ENCODE measurements at places on chromosomes 11 and 22. TPM values are rescaled to one million over a fixed set of nuclear protein-coding genes. Genes with fewer than 3 reads are reported as not detected.
A peak's percentile ranks its signal among the peaks of the same experiment; 100 is the strongest.

GRCh38 chr11:79092791-79093353, 348.0 kb downstream of the TENM4 start:
- H3K27me3 ChIP-seq = no peaks in the 10 kb centered on the region
- no peaks in the 10 kb centered on the region for H3K36me3 ChIP-seq
- no peak overlapping the region for H3K27ac ChIP-seq
- DNase-seq = no peak

- no peak overlapping the region for H3K4me3 ChIP-seq
- peaks cover 23% of the 10 kb centered on the region for H3K4me1 ChIP-seq
- H3K36me3 ChIP-seq = no peaks in the 10 kb centered on the region
Observed at GRCh38 chr11:22702031-22702430, 35.6 kb downstream of the GAS2 start.

GRCh38 chr11:124415356-124415923, 9.2 kb downstream of the OR8B4 start:
- H3K4me3 ChIP-seq = no peak overlapping the region
- H3K36me3 ChIP-seq = no peaks in the 10 kb centered on the region
- peaks cover 15% of the 10 kb centered on the region for H3K27me3 ChIP-seq

GRCh38 chr11:111395749-111396148, 16.7 kb upstream of the POU2AF1 start:
- no peak for DNase-seq
- no peaks in the 10 kb centered on the region for H3K36me3 ChIP-seq
- no peak overlapping the region for H3K4me3 ChIP-seq
- H3K27me3 ChIP-seq = no peaks in the 10 kb centered on the region
- peaks cover 12% of the 10 kb centered on the region for H3K4me1 ChIP-seq

DNA sequence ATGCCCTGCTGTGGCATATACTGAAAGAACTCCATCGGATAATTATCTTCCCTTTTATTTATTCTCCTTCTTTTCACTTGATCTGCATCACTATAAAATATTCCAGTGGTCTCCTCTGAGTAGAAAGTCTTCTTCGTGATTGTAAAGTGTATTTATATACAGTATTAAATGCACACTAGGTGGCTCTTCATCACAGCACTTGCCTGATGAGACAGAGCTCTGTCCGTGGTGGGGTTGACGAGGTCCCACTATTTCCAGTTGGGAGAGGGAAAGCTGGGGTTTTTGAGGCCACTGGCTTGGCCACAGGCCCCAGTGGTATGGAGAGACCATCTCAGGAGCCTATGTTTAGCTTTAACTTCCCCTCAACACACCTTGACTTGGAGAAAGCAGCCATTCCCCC, 31.6 kb upstream of the ZBTB16 start:
- H3K4me1 ChIP-seq = peaks cover 7% of the 10 kb centered on the region
- H3K27ac ChIP-seq = no peak overlapping the region
- H3K36me3 ChIP-seq = no peaks in the 10 kb centered on the region
- H3K4me3 ChIP-seq = no peak overlapping the region

Gene PHOX2A
- not detected for total RNA-seq

DNA sequence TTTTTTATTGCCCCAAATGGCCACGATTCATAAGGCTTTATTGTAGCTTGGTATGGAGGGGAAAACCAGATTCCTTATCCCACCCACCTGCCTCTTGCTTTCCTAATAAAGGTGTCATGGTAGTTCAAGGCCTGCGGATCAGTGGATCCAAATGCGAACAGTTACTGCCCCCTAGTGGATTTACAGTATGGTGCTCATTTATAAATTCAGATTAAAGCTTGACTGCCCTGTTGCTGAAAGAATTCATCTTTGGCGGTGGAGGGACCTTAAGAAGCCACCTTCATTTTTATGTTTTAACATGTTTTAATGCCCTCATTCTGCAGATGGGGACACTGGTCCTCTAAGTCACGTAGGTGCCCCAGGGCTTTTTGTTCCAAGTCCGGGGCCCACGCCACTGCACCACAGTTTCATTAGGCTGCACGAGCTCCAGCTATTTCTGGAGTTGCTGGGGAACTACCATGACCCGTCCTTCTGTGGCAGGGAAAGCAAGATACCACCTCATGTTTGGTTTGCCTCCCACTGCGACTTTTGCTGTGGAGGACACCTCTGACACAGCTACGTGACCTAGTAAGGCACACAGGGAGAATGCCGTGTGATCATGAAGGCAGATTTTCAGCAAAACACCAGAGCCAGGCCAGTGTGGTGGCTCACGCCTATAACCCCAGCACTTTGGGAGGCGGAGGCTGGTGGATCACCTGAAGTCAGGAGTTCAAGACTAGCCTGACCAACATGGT, 15.6 kb upstream of the INCENP start:
- no peak overlapping the region for H3K4me3 ChIP-seq
- H3K27ac ChIP-seq = no peak overlapping the region
- DNase-seq = peak; percentile 59
- H3K27me3 ChIP-seq = no peaks in the 10 kb centered on the region
- peaks cover 19% of the 10 kb centered on the region for H3K4me1 ChIP-seq

GRCh38 chr11:84543367-84544159, 1083.6 kb downstream of the DLG2 start:
- no peak overlapping the region for H3K27ac ChIP-seq
- no peaks in the 10 kb centered on the region for H3K4me1 ChIP-seq
- no peaks in the 10 kb centered on the region for H3K36me3 ChIP-seq
- no peak overlapping the region for H3K4me3 ChIP-seq
- no peaks in the 10 kb centered on the region for H3K27me3 ChIP-seq
- DNase-seq = no peak

Gene TSSK2
- total RNA-seq = not detected

GRCh38 chr11:113204280-113204679, 110.1 kb upstream of the TTC12 start:
- H3K27me3 ChIP-seq = peaks cover 8% of the 10 kb centered on the region
- no peak overlapping the region for H3K27ac ChIP-seq
- no peak for DNase-seq
- H3K4me3 ChIP-seq = no peak overlapping the region

- H3K27ac ChIP-seq = no peak overlapping the region
- H3K27me3 ChIP-seq = peaks cover 29% of the 10 kb centered on the region
- H3K4me1 ChIP-seq = no peaks in the 10 kb centered on the region
Observed at GRCh38 chr22:33166206-33166605, 108.0 kb upstream of the SYN3 start.

Gene CNIH2
- total RNA-seq = 1.2 TPM
